Tibial artery (tissue), 4 donors: ENCODE measurements at places on chromosomes 3 and 15.

DNA sequence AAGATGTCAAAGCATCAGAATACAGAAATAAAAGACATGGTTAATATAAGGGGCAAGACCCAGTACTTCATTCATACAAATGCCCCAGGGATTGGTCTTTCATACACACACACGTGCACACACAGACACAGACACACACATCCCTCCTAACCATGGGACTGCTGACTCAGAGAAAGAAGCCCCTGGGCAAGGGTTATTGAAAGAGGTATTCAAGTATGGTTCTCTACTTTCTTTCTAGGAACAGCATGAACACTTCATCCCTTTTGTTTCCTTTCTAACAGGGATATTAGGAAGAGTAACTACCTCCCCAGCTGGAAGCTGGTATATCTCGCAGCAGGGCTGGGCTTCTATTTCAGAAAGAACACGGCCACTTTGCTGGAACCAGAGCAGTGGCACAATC lies 33.2 kb upstream of the ZFAND6 start:
- H3K27ac ChIP-seq: no peak overlapping the region
- H3K36me3 ChIP-seq: no peaks in the 10 kb centered on the region
- H3K4me1 ChIP-seq: no peaks in the 10 kb centered on the region
- no peak for DNase-seq

- H3K4me3 ChIP-seq: no peak overlapping the region
- no peak overlapping the region for H3K27ac ChIP-seq
- H3K4me1 ChIP-seq: no peaks in the 10 kb centered on the region
- no peak for DNase-seq
Measured at GRCh38 chr15:73906346-73907034, 19.8 kb upstream of the LOXL1 start.

GRCh38 chr3:113249111-113249510 lies 37.8 kb downstream of the BOC start:
- H3K4me1 ChIP-seq: peaks cover 20% of the 10 kb centered on the region
- no peak overlapping the region for H3K4me3 ChIP-seq
- H3K27ac ChIP-seq: peak overlapping the region; percentile 54
- DNase-seq: no peak
- peaks cover 12% of the 10 kb centered on the region for H3K36me3 ChIP-seq

DNA sequence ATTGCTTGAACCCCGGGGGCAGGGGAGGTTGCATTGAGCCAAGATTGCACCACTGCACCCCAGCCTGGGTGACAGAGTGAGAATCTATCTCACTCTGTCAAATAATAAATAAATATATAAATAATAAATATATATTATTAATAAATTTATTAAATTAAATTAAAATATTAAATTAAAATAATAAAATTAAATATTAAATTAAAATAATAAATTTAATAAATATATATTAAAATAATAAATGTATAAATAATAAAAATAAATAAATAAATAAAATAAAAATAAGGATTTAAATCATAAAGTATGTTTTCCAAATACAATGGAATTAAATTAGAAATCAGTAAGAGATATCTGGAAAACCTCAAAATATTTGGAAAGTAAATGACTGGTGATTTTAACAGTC lies 43.3 kb downstream of the ATOSA start:
- no peak overlapping the region for H3K4me3 ChIP-seq
- no peak overlapping the region for H3K27ac ChIP-seq
- H3K36me3 ChIP-seq: peaks cover 28% of the 10 kb centered on the region
- DNase-seq: no peak

- H3K4me1 ChIP-seq: no peaks in the 10 kb centered on the region
- H3K27ac ChIP-seq: no peak overlapping the region
- no peak overlapping the region for H3K4me3 ChIP-seq
- H3K27me3 ChIP-seq: no peaks in the 10 kb centered on the region
Measured at GRCh38 chr3:36713904-36714303, 50.4 kb downstream of the DCLK3 start.

DNA sequence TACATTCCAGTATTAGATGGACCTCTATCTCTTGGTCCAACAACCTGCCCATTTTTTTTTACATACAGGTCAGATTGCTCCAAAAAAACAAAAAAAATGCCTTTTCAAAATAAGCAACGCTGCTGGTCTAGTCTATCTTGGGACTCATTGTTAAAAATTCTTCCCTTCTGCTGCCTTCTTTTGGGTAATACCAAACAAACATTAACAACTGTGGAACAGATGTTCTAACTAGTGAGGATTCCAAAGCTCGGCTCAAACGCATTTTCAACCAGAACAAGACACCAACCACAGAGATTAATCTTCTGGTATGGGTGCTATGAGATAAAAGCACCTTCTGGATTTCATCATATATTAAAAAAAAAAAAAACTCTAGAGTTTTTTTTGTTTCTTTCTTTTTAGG lies 24.7 kb downstream of the ARHGAP31 start:
- H3K27me3 ChIP-seq: no peaks in the 10 kb centered on the region
- no peak overlapping the region for H3K27ac ChIP-seq
- H3K4me1 ChIP-seq: peaks cover 10% of the 10 kb centered on the region

DNA sequence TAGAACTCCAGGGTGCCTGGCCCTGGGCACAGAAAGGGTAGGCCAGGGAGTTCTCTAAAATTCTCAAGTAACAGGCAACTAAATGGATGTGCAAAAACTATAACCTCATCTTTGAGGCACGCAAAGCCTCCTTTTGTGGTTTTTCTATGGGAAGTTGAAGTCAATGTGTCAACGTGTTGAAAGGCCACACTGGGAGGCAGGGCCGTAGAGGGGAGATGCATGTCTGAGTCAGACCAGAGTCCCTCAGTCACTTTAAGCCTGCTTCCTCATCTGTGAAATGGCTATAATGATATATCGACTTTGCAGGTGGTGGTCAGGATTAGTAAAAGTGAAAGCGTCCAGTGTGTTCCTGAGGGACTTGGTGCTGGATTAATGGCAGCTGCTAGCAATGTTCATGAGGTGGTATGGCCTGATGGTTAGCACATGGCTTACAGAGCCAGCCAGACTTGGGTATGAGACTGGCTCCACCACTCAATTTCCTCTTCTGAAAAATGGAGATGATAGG lies 17.0 kb downstream of the TGM5 start:
- DNase-seq: no peak
- H3K27ac ChIP-seq: no peak overlapping the region
- no peak overlapping the region for H3K4me3 ChIP-seq
- peaks cover 5% of the 10 kb centered on the region for H3K27me3 ChIP-seq
- no peaks in the 10 kb centered on the region for H3K4me1 ChIP-seq

GRCh38 chr15:80591938-80592825 lies 102.9 kb upstream of the ABHD17C start:
- DNase-seq: no peak
- no peaks in the 10 kb centered on the region for H3K27me3 ChIP-seq
- no peak overlapping the region for H3K27ac ChIP-seq
- H3K4me3 ChIP-seq: no peak overlapping the region
- peaks cover 5% of the 10 kb centered on the region for H3K36me3 ChIP-seq

- DNase-seq: no peak
- peaks cover 23% of the 10 kb centered on the region for H3K4me1 ChIP-seq
- no peaks in the 10 kb centered on the region for H3K27me3 ChIP-seq
- H3K27ac ChIP-seq: no peak overlapping the region
- no peak overlapping the region for H3K4me3 ChIP-seq
- no peaks in the 10 kb centered on the region for H3K36me3 ChIP-seq
Measured at GRCh38 chr15:100016632-100017031, 283.4 kb upstream of the LYSMD4 start.

- no peaks in the 10 kb centered on the region for H3K4me1 ChIP-seq
- DNase-seq: no peak
- no peak overlapping the region for H3K27ac ChIP-seq
Measured at GRCh38 chr15:93500155-93500554, 411.1 kb upstream of the RGMA start.

- H3K36me3 ChIP-seq: no peaks in the 10 kb centered on the region
- no peaks in the 10 kb centered on the region for H3K4me1 ChIP-seq
- H3K4me3 ChIP-seq: no peak overlapping the region
- DNase-seq: no peak
- no peaks in the 10 kb centered on the region for H3K27me3 ChIP-seq
- no peak overlapping the region for H3K27ac ChIP-seq
Measured at GRCh38 chr3:71958533-71958932, 173.6 kb upstream of the PROK2 start.

- no peaks in the 10 kb centered on the region for H3K4me1 ChIP-seq
- no peaks in the 10 kb centered on the region for H3K36me3 ChIP-seq
- no peaks in the 10 kb centered on the region for H3K27me3 ChIP-seq
- no peak overlapping the region for H3K27ac ChIP-seq
Measured at GRCh38 chr3:184676927-184677326, 34.9 kb downstream of the MAGEF1 start.
